ENCODE measurements at places on chromosomes 16 and 17.
A peak's percentile ranks its signal among the peaks of the same experiment; 100 is the strongest.

DNA sequence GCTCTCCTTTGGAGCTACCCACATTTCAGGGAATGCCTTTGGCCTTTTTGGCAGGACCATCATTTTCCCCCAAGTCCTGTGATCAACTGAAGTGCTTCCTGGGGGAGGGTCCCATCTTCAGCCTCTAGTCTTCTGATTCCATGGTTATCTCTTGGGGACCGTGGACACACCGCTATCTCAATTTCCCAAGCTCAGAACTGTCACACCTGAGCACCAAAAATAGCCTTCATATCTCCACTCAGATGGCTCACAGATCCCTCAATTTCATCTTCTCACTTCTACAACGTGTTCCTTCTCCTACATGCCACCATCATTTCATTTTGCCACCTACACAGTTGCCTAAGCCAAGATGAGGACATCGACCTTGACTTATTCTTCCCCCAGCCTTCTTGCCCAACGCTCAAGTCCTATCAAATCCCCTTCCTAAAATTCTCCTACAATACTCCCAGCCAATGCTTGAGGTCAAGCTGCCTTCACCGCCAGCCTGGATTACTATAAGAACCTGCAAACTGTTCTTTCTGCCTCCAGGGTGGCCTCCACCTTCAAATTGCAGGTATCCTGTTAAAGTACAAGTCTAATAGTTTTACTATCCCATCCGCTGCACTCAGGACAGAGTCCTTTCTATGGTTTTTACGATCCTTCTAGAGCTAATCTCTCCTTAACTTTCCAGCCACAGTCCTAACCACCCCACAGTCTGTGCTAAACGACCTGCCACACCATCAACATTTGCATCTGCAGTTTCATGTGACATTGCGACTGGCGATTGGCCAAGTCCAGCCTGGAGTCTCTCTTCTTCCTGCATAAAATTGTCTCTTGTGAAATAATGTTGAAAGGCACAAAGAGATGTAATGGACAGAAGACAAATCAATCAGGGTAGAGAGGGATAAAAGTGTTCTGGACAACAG, 6.2 kb downstream of the ATP6V0D1 start:
- DNase-seq: no peak

GRCh38 chr16:730666-731509, 4.0 kb downstream of the HAGHL start:
- DNase-seq: no peak

- DNase-seq: no peak
Observed at GRCh38 chr17:17696882-17697633, 15.8 kb downstream of the RAI1 start.

- DNase-seq: no peak
Observed at GRCh38 chr17:63420868-63421680, 25.0 kb downstream of the CYB561 start.

GRCh38 chr17:3688027-3688553, 7.9 kb downstream of the P2RX5 start:
- no peak for DNase-seq

DNA sequence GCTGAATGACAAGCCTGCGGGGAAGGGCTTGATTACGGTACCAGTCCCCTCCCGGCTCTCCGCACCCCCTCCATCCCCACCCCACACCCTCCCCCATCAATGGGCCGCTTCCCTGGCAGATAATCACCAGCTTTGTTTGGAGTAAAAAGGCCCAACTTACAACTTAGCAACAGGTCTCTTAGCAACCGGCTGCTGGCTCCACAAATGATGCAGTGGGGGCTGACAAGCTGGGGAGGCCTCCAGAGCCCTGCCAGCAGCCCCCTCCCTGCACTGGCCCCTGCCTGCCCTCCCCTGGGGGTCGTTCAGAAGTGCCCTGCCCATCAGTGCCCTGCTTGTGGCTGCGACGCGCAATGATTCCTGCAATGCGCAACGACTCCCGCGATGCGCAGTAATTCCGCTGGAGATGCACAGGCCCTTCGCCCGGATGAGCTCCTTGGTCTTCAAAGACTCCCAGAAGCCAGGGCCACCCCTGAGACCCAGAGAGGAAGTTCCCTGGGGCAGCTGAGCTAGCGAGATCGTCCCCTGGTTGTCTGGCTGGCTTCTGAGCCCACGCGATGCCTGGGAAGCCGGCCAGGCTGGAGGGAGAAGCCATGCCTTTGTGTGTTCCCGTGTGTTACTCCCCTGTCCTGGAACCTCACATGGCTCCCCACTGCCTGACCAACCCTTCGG, 23.3 kb downstream of the CPNE2 start:
- DNase-seq: no peak

DNA sequence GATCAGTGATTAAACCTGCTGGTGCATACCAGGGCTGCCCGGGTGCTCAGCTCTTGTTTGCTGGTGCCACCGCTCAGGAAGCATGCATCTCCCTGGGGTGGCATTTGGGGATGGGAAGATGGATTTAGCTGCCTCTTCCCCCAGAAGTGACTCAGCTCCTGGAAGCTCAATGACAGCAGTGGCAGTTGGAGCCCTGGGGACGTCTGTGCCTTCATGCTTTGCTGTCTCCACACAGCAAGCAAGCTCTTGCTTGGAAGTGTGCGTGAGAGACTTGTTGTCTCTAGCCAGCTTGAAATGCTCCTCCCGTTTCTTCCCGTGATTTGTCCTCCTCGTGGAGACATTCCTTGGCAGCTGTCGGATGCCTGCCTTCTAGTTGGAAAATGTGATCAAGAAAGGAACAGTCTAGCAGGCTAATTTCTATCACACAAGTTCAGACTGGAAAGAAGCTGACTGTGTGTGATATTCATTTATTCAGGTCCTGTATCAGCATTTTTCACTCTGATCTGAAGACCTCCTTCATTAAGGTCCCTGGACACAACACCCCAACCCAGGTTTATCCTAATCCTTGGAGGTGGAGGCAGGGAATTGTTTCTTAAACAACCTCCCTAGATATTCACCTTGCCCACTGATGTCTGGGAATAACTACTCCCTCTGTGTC, 73.0 kb downstream of the BMERB1 start:
- no peak for DNase-seq

- DNase-seq: no peak
Observed at GRCh38 chr17:39244016-39244599, 18.4 kb upstream of the STAC2 start.

GRCh38 chr16:78005881-78006280, 16.5 kb upstream of the CLEC3A start:
- DNase-seq: no peak

GRCh38 chr17:76709077-76709950, 1.5 kb downstream of the MXRA7 start:
- DNase-seq: peak; percentile 48

DNA sequence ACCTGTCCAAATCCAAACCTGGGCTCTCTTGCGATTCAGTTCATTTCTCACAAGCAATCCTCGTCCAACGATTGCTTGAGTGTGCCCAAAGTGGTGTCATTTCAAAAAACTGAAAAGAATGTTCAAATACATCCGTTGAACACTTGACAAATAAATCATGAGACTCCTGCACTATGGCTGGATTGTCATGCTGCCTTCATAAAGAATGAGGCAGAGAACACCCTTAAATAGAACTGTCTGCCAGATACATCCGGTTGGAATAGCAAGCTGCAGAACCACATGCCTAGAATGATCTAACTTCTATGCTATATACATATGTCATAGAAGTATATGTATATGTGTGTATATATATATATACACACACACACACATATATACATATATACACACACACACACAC, 55.4 kb upstream of the HAPSTR1 start:
- no peak for DNase-seq

DNA sequence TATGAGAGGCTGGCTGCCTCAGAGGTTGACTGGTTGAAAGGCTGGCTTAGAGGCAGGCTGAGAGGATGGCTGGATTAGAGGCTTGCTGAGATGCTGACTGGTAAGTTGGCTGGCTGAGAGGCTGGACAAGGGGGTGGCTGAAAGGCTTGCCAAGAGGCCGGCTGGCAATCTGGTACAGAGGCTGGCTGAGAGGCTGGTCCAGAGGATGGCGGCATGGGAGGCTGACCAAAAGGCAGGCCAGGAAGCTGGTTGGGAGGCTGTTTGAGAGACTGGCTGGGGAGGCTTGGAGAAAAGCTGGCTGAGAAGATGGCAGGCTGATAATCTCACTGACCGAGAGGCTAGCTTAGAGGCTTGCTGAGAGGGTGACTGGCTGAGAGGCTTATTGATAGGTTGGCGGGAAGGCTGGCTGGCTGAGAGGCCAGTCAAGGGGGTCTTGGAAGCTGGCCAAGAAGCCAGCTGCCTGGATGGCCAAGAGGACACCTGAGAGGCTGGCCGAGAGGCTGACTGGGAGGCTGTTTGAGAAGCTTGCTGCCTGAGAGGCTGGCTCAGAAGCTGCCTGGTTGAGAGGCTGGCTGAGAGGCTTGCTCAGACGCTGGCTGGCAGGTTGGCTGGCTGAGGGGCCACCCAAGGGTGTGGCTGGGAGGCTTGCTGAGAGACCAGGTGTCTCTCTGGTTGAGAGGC, 34.2 kb upstream of the ACSM2B start:
- DNase-seq: no peak

DNA sequence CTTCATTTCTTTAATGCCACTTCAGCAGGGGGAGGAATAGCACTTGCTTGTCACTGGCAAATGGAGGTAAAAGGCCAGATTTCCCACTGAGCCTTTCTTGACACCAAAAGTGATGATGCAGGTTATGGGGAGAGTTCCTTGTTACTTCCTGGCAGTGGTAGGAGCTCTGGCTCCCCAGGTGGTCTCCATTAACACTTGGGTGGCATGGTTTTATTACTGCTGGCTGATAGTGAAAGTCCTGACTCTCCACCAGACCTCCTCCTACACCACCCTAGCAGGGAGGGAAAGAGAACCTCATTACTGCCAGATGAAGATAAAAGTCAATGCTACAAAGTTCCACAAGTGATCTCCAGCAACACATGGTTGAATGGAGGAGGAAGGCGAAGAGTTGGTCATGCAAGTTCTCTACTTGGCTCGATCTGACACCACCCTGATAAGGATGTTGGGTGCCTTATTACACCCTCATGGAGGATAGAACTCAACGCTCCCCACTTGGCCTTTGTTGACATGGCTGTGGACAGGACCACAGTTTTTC, 152.7 kb upstream of the GNAO1 start:
- no peak for DNase-seq

DNA sequence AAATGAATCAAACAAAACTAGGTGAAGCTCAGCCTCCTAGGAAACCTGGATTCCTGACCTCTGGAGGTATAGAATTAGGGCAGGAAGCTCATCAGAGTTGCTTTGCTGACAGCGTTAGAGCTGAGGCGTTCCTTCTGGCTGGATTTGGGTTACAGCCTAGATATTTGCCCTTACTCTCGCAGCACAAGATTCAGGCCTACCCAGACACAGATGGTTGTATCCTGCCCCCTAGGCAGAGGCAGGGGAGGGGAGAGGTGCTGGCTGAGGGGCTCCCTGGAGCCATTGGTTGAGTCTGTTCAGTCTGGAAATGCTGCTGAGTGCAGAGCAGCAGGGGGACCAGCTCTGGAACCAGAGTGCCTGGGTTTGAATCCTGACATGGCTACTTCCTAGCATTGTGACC, 78.4 kb downstream of the MPRIP start:
- DNase-seq: no peak

DNA sequence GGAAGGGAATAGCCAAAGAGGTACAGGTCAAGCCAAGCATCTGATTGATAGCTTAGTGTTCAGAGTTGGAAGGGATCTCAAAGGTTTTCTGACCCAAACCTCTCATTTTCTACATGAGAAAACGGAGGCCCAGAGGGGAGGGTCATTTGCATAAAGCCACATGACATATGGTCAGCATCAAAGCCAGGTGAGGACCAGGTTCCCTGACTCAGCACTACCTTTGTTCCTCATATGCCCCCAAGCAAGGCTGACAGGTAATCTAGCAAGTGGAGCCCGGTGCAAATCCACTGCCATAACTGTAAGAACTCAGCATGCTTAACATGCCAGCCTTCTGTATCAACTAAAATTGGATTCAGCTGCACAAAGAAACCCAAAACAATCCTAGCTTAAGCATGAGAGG, 28.2 kb upstream of the CCL1 start:
- DNase-seq: no peak

All from omental fat pad (tissue), 4 donors.